ENCODE measurements at places on chromosomes 6 and 20.

DNA sequence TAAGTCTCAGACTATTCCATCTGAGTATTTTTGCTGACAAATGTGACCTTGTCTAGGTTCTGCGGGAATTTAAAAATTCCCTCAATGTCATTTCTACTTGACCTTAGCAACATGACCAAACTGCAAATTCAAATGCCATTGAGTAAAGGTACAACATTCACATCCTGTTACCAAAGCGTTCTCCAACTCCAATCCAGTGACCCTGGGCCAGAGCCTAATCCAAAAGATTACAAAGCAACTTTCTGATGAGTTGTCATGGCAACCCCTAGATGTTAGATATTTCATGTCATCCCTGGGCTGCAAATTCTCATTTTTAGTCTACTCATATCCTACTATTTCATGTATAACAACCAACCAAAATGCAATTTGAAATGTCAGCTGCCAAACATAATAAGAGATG is 65.3 kb downstream of the BACH2 start:
- DNase-seq, result no peak

DNA sequence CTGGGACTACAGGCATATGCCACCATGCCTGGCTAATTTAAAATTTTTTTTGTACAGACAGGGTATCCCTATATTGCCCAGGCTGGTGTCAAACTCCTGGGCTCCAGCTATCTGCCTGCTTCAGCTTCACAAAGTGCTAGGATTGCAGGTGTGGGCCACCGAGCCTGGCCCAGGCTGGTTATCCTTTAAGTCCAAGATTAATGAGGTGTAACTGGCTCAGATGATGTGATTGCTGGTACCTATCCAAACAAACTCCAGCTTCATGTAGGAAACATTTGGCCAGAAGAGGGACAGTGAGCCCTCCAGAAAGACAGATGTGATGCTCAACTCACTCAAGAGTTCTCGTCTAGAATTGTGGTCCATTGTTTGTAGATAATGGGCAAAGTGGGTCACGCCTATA is 9.2 kb upstream of the ZNF318 start:
- DNase-seq, result no peak

GRCh38 chr20:46342010-46342378 is 33.7 kb upstream of the CDH22 start:
- DNase-seq, result no peak

GRCh38 chr20:52031206-52031562 is 160.4 kb downstream of the ZFP64 start:
- no peak for DNase-seq

DNA sequence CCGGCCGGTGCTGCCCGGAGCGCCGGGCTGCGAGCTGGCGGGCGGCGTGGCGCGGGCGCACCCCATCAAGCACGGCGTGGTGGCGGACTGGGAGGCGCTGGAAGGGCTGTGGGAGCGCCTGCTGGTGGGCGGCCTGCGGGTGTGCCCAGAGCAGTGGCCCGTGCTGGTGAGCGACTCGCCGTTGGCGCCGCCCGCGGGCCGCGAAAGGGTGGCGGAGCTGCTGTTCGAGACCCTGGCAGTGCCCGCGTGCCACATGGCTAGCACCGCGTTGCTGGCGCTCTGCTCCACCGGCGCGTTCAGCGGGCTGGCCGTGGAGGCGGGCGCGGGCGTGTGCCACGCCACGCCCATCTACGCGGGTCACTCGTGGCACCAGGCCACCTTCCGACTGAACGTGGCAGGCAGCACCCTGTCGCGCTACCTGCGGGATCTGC is 517 bp downstream of the ACTL10 start:
- peak; percentile 29 for DNase-seq

DNA sequence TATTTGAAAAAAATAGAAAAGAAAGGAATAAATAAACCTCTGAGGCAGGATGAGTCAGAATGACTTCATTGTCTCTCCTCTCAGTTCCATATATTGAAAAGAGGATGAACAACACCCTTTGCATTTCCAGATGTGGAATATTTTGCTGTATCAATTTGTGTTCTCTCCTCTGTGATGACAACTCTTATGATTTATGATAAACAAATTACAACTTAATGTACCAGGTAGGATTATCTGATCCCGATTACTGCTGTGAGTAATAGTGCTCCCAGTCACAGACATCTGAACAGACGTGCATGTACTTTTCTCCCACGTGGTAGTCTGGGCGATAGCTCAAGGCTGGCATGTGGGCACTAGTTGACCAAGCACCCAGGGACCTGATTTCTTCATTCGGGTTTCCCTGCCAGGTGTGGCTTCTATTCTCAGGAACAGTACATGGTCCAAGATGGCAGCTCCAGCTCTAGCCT is 142.1 kb upstream of the SULF2 start:
- DNase-seq, result no peak

DNA sequence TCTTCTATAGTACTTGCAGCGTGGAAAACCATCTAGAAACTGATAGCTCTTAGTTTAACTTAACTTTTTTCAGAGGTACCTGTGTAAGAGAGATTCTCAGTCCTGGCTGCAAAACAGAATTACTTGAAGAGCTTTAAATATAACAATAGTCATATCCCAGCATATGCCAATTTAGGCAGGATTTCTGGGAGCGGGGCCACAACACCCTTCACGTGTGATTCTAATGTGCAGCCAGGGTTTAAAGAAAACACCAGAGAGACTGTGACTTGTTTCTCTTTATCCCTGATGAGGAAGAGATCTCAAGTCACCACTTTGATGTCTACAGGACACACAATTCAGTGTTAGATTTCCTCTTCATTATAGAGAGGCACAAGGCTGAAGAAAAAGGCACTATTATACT is 103.7 kb downstream of the PDSS2 start:
- no peak for DNase-seq

DNA sequence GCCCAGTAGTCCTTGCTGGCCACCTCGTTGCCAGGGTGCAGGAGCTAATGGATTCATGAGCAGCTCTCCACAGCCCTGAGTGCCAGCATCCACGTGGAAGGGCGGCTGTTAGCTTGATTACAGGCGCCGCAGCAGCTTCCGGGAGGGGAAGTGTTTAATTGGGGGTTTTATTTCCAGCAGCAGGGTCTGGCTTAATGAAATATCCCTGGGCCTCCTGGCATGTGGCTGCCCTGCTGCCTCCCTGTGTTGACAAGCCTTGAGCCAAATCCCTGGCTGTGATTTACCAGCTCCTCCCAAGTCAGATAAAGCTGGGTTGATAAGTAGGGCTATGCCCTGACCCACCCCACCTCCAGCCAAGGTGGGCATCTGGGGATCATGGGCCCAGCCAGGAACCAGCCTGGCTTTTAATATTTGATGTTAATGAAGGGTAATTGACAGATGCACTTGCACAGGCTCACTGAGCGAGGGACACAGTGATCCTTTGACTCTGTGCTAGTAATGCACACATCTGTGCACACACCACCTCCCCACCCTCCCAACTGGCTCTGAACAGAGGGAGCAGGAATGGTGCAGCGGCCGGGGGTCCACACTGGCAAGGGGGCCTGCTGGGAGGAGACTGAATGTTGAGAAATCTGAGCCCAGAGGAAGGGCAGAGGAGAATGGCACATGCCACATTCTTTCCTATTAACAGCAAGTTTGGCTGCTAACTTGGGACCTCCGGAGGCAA is 13.6 kb downstream of the GLP1R start:
- DNase-seq, result no peak

DNA sequence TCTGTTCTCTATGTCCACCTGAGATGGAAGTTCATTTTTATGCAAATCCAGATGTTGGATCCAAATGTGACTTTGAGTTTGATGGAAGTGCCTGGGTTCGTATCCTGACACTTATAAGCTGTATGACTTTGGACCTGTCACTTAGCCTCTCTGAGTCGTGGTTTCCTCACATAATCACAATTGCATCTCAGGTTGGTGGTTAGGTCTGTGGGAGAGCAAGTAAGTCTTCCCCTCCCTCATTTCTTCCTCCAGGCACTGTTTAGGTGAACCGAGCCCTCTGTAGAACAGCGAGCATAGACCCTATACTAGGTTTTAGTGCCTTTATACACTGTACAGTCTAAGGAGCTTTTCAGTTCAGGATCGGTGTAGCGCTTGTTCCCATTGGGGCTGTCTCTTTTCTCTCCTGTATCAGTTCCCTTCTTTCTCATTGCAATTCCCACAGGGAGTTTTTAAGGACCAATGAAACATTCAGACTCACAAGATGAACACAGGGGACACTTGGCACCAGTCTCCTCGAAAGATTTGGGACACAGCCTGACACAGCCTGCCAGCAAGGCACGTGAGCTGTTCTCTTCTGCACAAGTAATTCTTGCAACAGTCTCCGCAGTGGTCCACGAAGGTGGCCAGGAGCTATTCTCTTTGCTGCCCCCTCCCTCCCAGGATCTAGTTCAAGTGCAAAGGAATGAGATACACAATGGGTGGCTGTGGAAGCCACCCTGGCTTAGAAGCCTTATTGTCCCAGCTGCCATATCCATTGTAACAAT is 11.8 kb downstream of the TOX2 start:
- DNase-seq, result no peak

DNA sequence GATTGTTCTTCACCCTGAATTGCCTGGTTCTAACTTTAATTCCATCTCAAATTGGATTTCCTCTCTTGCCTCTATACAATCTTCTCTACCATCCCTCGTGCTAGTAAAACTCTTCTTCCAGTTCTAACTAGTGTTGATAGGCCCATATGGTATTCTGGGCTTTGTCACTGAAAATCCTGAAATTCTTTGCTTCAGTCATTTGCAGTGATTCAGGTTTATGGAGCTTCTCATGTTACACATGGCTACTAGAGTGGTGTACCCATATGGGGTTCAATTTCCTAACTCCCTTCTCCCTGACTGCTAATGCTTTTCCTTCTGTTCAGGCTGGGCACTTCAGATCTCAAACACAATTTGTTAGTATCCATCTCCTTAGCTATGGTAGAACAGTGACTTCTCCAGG is 956.6 kb downstream of the KIF16B start:
- DNase-seq, result no peak

- no peak for DNase-seq
These were observed 144.0 kb upstream of the TSHZ2 start for GRCh38 chr20:52828199-52828598.

- no peak for DNase-seq
These were observed 9.0 kb upstream of the NRSN1 start for GRCh38 chr6:24117021-24117420.

DNA sequence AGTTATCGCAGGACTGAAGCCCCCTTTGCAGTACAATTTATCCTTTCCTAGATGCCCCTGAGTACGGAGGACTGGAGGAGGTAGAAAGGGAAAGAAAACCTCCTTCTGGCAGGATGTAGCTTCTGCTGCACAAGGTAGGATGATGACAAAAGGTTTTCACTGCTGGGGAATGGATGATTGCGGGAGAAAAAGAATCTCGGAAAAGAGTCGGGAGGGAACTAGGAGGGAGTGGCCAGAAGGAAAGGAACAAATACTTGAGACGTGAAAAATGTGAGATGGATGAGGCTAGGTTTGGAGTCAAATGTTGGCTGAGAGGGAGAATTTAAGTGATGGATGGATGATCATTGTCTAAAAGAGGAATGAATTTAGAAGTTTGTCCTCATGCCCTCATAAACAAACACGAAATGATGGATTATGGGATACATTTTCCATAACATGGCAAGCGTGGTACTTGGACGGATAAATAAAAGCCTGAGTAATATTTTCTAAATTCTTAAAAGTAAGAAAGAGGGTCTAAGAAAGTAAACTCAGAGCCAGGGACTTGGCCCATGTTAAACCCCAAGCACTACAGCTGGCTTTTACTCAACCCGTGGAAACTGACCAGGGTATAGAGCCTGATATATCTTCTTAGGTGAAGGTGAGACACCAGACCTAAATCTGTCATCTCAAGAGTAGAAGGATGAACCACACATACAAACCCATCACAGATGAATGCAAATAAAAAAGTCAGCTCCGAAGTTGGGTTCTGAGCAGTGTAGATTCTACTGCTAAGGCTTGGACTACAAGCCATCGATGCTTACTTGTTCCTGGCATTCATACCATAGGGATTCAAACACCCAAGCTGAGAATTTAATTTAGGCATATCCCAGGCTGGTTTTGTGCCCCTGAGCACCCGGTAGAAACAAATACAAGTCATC is 72.4 kb downstream of the HFE start:
- no peak for DNase-seq

DNA sequence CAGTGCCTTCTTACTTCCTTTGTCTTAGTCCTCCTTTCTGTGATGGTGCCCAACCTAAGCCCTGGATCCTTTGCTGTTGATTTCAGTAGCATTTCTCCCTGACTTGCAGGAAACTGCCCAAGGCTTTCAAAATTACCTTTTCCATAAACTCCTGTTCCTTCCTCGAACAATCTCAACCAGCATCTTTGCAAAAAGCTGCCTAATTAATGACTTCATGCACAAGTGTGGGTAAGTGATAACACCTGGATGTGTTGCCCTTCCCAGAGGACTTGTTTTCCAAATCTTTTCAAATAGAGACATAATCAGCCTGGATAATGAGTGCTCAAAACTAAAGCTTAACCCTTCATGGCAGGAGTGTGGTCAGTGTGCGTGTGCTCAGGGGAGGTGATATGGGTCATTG is 118.0 kb downstream of the PCSK2 start:
- no peak for DNase-seq

- no peak for DNase-seq
These were observed 21.5 kb downstream of the CST5 start for GRCh38 chr20:23857962-23858595.

DNA sequence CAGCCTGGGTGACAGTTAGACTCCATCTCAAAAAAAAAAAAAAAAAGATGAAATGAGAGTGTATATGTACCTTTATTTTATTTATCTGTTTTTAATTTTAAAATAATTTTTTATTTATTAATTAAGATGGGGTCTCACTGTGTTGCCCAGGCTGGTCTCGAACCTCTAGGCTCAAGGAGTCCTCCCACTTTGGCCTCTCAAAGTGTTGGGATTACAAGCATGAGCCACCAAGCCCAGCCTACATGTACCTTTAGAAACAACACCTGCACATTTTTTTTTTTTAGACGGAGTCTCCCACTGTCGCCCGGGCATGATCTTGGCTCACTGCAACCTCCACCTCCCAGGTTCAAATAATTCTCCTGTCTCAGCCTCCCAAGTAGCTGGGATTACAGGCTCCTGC is 12.1 kb upstream of the PARD6B start:
- DNase-seq, result no peak

DNA sequence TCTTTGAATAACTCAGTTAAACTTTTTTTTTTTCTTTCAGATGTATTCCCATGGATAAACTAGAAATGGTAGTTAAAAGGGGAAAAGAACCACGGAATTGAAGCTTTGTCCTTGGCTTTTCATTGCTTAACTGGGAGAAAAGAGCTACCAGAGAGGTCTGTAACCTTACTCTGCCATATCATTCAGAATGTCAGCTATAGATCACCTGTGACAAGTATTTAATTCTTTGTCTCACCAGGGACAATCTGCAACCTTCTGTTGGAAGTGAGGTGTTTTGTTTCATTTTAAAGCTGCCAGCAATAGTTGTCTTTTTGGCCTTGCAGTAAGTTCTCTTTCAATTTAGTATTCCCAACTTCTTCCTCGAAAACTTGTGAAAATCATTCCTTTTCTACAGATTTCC is 618.4 kb downstream of the FRK start:
- no peak for DNase-seq

- no peak for DNase-seq
These were observed 46.9 kb upstream of the MAPK13 start for GRCh38 chr6:36083446-36083845.

- DNase-seq, result no peak
These were observed 13.1 kb downstream of the METTL24 start for GRCh38 chr6:110345025-110345424.
